ENCODE measurements at places on chromosomes 1 and 21. TPM values are rescaled to one million over a fixed set of nuclear protein-coding genes. Genes with fewer than 3 reads are reported as not detected.

DNA sequence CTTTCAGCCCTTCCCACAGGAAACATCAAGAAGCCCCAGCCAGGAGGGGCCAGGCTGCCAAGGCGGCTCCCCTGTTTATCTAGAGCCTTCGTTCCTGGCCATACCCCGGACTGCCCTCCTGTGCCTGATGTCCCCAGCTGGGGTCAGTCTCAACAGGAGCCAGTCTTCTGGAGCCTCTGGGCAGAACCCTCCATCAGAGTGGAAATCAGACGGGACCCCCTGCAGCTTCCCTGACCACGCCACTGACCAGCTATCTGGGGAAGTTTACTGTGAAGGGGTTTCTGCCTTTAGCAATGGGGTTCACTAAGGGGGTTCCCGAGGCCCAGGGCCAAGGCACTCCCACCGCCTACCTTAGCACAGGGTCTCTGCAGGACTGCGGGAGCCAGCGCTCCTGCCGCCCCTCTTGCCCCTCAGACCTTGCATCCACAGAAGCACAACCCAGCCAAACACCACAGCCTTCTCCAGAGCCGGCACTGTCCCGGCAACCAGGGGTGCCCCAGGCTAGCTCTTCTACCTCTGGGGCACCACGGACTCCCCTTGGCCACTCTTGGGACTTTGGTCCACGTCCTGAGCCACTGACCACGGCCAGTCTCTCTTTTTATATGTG is 3.5 kb upstream of the MTFR1L start:
- DNase-seq: no peak

- no peak for DNase-seq
These were observed 341.1 kb upstream of the RUNX1 start for GRCh38 chr21:35390013-35390776.

DNA sequence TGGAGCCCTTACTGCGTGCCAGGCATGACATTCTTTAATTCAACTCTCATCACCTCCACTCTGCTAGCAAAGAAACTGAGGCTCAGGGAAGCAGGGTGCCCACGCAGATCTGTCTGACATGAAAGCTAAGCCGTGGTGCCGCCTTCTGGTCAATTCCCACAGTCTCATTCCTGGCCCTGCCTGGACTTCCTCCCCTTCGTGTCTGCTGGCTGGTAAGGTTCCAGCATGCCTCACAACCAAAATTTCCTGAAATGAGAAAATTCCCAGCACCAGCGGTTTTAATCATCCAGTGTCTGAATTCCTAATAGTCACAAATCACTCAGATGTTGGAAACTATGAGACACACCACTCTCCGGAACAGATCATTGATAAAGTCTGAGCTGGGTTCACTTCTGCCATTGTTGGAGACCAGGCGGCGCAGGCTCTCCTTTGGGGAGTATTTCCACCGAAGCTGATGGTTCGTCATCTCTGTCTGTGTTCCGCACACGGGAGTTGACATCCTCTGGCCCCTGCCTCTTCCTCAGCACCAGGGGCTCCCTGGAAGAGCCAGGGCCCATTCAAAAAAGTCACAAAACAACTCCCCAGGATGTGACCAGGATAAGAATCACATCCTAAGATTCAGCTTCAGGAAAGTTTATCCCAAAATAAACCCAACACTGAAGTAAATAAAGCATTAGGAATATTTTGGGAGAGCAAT is 167.7 kb downstream of the PLPP3 start:
- no peak for DNase-seq

FCRL5 gene
- total RNA-seq: 0.36 TPM

GPR37L1 gene
- 33.3 TPM for total RNA-seq

SMIM1 gene
- total RNA-seq: 9.2 TPM

DNA sequence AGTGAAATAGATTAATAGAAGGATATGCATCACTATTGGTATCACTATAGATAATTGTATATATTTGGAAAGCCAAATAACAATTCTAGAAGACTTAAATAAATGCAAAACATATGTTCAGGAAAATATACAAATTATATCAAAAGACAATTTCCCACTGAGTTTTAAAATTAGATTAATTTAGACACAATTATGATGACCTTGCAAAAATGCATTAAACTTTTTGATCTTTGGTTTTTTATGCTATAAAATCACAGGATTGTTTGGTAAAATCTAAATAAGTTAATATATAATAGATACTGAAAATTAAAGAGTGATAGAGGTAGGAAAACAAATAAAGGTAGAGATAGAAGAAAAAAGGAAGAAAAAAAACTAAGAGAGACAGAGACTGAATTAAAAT is 2027.7 kb downstream of the MRPL39 start:
- DNase-seq: no peak

DNA sequence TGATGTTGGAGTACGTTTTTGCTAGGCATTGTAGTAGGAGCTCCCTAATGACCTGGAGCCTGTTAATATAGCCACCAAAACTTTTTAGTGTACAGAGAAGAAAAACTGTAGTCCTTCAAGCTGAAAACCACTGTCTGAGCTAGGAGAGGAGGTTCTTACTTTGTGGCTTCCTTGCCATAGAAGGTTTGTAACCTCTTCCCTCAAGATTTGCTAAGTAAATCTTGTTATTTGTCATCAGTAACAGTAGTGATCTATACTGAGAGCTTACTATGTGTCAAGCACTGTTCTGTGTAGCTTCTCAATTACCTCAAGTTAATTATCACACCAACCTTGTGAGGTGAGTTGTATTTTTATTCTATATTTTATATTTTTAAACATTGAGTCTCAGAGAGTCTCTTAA is 21.2 kb upstream of the LRRC8C start:
- no peak for DNase-seq

DNA sequence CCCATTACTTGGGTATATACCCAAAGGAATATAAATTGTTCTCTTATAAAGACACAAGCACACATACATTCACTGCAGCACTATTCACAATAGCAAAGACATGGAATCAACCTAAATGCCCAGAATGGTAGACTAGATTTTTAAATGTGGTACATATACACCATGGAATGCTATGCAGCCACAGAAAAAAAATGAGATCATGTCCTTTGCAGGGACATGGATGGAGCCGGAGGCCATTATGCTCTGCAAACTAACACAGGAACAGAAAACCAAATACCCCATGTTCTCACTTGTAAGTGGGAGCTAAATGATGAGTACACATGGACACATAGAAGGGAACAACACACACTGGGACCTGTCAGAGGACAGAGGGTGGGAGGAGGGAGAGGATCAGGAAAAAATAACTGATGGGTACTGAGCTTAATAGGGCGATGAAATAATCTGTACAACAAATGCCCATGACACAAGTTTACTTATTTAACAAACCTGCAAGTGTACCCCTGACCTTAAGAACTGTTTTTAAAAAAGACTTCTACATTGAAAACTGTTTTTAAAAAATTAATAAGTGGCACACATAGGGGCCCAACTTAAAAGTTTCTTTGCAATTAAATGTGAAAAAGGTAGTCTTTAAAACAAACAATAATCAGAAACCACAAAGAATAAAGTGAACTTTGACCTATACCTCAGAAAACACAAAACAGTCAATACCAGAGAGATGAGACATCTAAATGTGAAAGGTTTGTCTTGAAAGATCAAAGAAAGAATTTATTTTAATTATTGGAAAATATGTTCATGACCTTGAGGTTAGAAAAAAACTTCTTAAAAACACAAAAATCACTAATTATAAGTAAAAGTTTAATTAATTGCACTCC is 75.2 kb downstream of the CDC42BPA start:
- DNase-seq: no peak

IL23R gene
- total RNA-seq: not detected

DNA sequence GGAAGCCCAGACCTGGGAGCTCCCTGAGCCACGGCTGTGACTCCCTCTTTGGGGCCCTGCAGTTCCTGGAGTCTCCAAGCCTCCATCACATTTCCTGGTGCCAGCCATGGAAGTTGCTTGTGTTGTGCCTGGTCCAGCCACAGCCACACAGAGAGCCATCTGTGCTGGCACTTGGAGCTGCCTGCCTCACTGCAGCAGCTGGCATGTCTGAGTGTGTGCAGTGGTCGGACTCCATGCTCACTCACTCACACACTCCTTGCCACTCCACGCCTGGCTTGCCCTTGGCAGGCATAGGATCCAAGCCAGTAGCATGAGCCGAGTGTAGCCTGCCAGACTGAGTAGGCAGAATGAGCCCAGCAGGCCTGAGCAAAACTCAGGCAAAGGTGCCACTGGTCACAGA is 516.3 kb upstream of the BEND5 start:
- DNase-seq: no peak

DNA sequence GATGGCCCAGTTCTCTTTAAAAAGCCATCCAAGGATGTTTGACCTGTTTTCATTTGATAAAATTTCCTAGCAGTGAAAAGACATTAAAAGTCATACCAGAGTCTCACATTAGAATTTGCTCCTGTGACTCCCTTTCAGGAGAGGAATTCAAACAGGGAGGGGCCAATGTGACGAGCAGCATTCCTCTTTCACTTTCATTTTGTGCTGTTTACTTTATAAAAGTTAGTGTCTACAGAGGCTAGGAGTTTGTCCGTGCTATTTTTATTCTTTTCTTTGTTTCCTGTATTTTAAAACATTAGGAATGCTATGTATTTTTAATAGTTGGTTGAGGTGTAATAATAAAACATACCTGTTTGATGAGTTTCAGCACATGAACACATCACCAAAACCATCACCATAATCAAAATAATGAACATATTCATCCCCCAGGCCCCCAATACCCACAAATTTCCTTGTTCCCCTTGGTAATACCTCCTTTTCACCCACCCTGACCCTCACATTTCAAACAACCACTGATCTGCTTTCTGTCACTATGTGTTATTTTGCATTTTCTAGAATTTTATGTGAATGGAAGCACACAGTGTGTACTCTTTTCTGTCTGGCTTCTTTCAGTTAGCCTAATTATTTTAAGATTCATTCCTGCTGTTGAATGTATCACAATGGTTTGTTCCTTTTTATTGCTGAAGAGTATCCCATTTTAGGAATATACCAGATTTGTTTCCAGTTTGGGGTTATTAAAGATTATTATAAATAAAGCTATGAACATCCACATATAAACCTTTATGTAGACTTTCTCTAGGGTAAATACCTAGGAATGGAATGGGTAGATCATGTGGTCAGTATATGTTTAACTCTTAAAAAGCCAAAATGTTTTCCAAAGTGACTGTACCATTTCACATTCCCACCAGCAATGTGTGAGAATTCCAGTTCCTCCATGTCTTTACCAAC is 129.5 kb downstream of the TENT5C start:
- DNase-seq: no peak

WDR77 gene
- total RNA-seq: 16.4 TPM

FABP3 gene
- total RNA-seq: 6.5 TPM

GDAP2 gene
- 29.2 TPM for total RNA-seq

DNA sequence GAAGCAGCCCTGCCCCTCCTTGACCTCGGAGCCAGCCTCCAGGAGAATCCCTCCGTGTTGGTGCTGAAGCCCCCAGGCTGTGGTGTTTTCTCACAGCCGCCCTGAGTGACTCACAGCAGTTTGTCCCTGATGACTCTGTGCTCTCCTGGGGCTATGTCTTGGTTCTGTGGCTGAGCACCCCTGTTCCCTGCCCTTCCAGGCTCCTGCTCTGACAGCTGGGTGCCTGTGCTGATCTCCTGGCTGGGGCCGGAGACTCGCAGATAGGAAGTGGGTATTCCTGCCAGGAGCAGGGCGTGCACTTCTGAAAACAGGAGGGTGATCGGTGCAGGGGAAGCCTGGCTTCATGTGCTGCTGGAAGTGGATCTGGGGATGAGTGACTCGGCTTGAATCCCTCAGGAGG is 34.5 kb downstream of the POFUT2 start:
- no peak for DNase-seq

- DNase-seq: no peak
These were observed 52.9 kb downstream of the ATP1A1 start for GRCh38 chr1:116425987-116426386.

- DNase-seq: no peak
These were observed 21.8 kb upstream of the RAB4A start for GRCh38 chr1:229248821-229249817.

DNA sequence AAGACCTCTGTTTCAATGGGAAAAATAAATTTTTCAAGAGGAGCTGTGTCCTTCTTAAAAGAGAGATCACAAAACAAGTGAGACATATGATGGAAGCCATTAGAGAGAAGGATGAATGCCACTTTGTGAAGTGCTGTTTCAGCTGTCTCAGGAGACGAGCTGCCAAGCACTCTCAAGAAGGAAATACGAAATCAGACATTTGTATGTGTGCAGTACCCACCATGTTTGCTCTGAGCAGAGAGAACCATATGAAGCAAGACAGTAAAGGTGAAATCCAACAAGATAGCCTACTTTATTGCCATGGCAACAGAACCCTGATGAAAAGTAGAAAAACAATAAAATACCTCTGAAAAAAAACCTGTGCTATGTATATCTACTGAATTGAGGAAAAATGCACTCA is 168.1 kb downstream of the AMY1C start:
- no peak for DNase-seq

PLA2G2F gene
- total RNA-seq: not detected

GRCh38 chr1:59025898-59026426 is 242.1 kb upstream of the JUN start:
- DNase-seq: no peak

GRCh38 chr1:1237874-1238701 is 6.1 kb downstream of the B3GALT6 start:
- DNase-seq: no peak

COL6A2 gene
- 397 TPM for total RNA-seq

S100B gene
- 1,180 TPM for total RNA-seq

C8B gene
- total RNA-seq: not detected

ZNF644 gene
- total RNA-seq: 88.5 TPM

DNA sequence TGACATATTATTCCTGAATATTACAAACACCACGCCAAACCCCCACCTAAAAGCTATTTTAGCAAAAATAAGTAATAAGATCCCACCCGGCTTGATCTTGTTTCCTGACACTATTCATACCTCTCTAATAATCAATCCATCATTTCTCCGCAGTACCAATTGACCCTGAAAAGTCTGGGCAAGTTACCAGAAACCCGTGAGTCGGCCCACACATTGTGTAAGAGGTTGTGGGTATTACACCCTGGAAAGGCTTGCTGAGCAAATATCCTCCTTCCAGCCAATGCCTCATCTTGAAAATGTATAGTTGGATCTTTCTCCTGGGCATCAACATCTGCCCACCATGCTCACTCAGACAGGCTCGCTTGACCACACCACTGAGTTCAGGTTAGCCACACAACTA is 451.0 kb downstream of the TTLL7 start:
- DNase-seq: no peak

TSPEAR gene
- total RNA-seq: not detected

SMCP gene
- total RNA-seq: not detected

GRCh38 chr1:244963231-244963826 is 99.0 kb upstream of the HNRNPU start:
- DNase-seq: no peak

DNA sequence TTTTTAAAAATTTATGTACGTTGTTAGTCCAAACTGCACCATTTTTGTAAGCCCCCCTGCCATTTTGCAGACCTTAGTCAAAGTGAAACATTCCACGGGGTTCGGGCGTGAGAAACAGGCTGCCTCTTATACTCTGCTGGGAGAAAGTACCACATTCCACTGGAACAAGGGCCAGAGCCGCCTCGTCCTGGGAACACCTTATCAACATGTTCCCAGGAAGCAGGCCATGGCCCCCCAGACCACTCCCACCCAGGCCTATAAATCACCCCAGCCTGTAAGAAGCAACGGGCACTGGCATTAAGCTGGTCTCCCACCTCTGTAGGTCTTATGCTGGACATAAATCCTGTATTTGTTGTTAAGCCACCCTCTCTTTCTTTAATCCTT is 854 bp upstream of the ZRANB2 start:
- no peak for DNase-seq

ADORA1 gene
- 1.8 TPM for total RNA-seq
